ENCODE measurements at places on chromosomes 6 and 20. TPM values are rescaled to one million over a fixed set of nuclear protein-coding genes. Genes with fewer than 3 reads are reported as not detected.

- DNase-seq: no peak
Observed at GRCh38 chr20:1402149-1402548, 9.3 kb upstream of the FKBP1A start.

- no peak for DNase-seq
Observed at GRCh38 chr6:168265827-168266815, 53.5 kb downstream of the DACT2 start.

- DNase-seq: no peak
Observed at GRCh38 chr20:57308451-57309271, 20.9 kb upstream of the SPO11 start.

XKR7 gene
- 8.1 TPM for total RNA-seq

IMPG1 gene
- total RNA-seq: not detected
